Neural progenitor cell (in vitro differentiated cells): ENCODE measurements at places on chromosomes 1 and 21.

DNA sequence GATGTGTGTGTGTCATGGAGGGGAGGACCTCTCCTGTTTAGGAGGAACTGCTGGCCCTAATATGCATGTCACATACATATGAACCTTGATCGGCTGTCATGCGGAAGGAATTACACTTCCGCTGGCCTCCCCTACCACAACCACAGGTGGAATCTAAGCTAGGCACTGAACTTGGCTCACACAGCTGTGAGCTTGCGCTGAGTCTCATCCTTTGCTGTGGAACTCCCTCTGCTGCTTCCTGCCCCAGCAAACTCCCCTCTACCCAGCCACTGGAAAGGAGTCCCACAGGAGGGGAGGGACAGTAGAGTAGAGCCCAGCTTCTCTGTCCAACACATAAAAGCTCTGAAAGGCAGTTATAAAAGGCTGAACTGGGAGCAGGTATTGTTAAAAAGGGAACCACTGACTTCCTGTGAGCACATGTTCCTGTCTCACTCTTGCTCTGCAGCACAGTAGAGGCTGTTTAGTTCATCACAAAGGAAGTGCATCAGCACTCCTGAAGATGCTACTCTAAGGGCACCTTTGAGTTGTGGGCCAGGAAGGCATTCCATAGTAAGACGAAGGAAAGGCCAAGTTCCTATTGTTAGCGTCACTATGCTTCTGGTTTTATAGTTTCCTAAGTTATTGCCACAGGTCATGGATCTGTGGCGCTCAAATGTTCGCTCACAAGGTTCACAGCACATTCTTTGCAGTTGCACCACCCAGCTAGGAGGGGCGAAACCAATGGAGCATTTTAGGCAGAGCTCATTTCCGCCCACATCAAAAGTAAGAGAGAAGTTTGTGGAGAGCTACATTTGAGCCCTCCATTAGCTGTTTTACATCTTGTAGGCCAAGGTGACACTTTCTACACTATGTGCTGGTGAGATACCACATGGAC is 17.7 kb upstream of the PTPRC start:
- DNase-seq: no peak

DNA sequence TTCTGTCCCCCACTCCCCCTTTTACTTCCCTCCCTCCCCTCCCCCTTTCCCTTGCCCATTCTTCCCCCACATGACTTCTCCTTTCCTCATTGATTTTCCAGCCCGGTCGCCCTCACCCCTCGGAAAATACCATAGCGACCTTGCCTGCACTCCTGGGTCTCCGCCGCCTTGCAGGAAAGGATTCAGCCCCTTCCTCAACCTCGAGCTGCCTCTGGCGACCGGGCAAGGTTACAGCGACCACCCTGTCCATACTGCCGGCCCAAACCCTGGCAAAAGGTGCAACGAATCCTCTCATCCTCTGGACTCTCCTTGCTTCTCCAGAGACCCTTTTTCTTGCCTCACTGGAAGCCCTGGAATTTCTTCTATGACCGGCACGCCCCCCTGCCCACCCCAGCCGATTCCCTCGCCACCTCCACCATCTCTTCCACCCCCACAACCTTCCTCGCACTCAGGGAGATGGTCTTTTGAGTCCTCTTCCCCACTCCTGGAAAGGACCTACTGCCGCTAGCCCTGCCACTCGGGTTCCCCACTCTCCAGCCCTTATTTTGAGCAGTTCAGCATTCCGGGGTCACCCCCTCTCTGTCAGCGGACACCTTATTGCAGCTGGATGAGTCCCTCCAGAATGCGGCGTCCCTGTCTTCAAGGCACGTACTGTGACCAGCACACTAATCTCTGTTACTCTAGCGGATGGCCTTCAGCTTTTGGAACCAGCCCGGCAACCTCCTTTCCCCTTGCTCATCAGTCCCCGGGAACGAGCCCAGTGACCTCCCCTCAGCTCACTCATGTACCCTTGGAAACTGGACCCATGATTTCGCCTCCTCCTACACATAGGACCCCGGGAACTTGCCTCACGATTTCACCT is 846 bp downstream of the NSUN4 start:
- DNase-seq: peak; percentile 10

- DNase-seq: no peak
These were observed 18.8 kb downstream of the PTPRC start for GRCh38 chr1:198657550-198658064.

- no peak for DNase-seq
These were observed 3.4 kb downstream of the LHX9 start for GRCh38 chr1:197920414-197921117.

DNA sequence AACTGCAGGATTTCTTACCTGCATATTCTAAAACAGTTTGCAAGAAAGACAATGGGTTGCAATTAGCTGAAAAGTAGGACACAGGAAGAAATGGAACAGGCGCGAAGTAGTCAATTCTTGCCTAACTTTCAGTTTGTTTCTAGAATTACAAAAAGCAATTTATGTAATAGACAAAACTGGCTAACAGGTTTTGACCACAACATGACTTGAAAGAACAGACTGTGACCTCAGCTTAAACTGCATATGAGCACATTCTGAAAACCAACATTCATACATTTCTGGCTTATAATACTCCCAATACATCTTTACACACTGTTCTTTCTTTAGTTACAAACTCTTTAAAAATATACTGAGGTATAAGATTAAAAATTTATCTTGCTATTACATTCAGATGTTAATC is 405.9 kb upstream of the B3GALT2 start:
- DNase-seq: no peak

DNA sequence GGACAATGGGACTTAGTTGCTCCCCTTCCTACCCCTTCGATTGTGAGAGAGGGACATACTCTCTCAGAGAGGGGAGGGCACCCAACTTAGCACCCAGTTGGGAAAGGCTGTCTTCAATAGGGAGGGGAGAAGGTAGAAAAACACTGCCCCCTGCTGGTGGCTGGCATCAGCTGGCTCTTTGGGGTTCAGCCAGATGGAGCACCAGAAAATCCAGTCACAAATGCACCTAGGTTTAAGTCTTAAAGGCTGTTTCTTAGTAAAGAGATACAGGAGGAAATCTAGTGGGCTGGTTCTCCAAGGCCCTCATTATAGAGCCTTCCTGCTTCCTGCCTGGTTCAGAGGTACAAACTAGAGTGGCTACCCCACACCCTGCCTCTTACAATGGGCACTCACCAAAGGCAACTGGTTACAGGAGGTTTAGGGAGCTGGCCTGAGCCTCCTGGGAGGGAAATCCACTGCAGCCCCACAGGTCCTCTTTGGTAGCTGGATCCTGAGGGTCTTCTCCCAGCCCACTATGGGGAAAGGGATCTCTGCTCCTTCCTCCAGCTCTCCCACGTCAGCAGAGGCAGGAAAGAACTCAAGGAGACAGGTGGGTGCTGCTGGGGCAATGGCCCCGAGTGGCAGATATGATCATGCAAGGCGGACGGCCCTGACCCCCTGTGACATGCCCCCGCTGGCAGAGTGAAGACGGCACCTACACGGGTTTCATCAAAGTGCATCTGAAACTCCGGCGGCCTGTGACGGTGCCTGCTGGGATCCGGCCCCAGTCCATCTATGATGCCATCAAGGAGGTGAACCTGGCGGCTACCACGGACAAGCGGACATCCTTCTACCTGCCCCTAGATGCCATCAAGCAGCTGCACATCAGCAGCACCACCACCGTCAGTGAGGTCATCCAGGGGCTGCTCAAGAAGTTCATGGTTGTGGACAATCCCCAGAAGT is 28.3 kb downstream of the EIF2D start:
- peak; percentile 84 for DNase-seq
